ENCODE measurements at places on chromosomes 3 and 15.

GRCh38 chr3:41986561-41986960, 24.7 kb upstream of the ULK4 start:
- DNase-seq: no peak

DNA sequence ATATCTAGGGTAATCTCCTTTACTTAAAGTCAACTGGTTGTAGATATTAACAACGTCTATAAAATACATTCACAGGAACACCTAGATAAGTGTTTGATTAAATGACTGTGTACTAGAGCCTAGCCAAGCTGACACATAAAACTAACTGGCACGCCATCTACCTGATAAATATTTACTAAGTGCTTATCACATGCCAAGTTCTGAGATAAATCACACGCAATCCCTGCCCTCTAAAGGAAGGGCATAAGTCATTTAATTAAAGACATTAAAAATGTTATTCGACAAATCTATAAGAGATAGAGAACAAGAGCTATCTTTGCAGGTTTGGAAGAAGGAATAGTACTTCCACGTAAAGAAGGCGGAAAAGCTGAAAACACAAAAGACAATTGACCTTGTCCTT, 11.1 kb upstream of the MB21D2 start:
- no peak for DNase-seq

DNA sequence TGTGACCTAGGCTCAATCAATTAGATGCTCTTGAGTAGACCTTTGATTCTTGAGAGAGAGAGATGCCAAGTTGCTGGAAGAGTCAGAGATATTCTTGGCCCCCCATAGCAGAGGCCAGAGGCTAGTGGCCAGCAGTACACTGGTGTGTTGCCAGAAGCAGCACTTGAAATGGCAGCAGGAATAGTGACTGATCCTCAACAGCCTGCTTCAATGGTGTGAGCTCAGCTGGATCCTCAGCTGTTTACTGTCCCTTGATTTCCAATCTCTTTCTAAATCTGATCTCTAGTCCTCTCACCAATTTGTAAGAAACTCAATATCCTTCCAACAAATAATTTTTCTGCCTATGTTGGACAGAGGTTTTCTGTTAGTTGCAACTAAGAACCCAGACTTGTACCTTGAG, 170.3 kb upstream of the CCDC54 start:
- DNase-seq: no peak

GRCh38 chr3:42755681-42756578, 17.1 kb downstream of the CCDC13 start:
- DNase-seq: no peak

DNA sequence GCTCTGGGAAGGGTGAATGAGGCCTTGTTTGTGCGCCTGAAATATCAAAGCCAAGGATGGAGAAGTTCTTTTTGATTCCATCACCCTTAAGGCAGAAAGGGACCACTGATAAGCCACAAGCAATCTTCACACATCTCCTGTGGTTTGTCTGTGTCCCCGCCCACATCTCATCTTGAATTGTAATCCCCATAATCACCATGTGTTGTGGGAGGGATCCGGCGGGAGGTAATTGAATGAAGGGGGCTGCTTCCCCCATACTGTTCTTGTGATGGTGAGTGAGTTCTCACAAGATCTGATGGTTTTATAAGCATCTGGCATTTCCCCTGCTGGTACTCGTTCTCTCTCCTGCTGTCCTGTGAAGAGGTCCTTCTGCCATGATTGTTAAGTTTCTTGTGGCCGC, 329.6 kb upstream of the RGMA start:
- no peak for DNase-seq

GRCh38 chr15:67150023-67150860, 84.8 kb downstream of the SMAD3 start:
- peak; percentile 51 for DNase-seq

GRCh38 chr3:78863306-78864203, 904.2 kb downstream of the ROBO1 start:
- DNase-seq: no peak

DNA sequence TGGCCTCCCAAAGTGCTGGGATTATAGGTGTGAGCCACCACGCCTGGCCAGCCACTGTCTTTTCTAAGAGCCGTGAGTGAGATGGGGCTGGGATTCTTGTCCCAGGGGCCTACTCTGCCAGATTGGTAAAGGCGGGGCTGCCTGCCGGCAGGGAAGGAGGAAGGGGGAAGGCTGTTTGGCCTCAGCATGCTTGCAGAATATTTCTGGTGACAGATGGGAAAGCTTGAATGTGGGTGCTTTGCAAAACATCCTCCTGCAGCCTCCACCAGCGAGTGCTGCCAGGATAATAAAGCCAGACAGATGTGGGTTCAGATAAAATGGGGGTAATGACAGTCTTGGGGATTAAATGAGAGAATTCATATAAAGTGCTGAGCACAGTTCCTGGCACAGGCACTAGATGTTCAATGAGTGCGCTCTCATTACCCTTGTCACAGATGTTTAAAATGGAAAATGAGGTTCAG, 19.8 kb upstream of the ACOX2 start:
- DNase-seq: no peak

- no peak for DNase-seq
Measured at GRCh38 chr3:38600551-38600950, 48.9 kb downstream of the SCN5A start.

- DNase-seq: no peak
Measured at GRCh38 chr3:101466465-101467309, 46.3 kb downstream of the SENP7 start.

GRCh38 chr3:131178710-131179375, 152.2 kb downstream of the NEK11 start:
- DNase-seq: no peak

DNA sequence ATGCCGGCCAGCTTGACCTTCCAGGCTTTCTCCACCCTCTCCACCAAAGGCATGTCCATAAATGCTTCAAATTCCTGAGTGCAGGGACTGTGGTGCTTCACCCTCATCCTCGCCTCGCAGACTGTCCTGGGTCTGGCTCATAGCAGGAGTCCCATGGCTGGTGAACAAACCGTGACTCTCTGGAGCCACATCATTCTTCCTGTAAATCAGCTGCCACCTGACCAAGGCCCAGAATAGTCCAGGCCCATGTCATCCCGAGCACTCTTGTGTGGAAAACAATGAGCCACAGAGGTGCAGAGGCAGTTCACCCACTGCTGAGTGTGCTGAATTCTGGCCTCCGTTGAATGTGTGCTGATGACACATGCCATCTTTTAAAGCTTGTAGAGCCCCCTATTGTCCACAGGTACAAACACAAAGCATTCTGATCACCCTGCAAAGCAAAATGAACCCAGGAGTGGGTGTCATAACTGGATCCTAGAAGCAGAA, 68.6 kb downstream of the ABHD5 start:
- DNase-seq: no peak

DNA sequence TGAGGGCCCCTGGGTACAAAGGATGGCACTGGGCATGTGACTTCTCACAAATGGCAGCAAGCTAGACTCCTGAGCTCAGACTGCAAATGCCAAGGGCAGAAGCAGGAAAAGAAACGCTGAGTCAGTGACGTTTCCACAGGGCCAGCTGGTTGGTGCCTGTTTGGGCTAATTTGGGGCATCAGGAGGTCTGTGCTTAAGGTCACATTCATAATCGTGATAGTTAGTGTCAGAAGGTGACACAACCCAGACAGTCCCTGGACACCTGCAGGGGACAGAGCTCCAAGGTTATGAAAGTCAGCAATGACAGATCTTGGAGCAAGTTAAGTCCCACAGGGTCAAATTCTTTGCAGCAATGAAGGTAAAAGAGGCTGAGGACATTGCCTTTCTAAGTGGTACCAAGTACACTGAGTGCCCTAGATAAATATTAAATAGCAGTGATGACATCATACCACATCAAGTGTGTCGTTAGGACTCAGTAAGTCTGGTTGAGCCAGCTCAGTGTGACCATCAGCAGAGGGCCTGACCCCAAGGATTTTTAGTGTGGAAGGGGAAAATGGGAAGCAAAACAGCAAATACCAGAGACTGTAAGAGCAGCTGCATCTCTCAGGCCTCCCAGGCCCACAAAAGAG, 556.9 kb upstream of the CFAP20DC start:
- DNase-seq: no peak

- DNase-seq: no peak
Measured at GRCh38 chr3:10224794-10225665, 23.2 kb upstream of the TATDN2 start.

DNA sequence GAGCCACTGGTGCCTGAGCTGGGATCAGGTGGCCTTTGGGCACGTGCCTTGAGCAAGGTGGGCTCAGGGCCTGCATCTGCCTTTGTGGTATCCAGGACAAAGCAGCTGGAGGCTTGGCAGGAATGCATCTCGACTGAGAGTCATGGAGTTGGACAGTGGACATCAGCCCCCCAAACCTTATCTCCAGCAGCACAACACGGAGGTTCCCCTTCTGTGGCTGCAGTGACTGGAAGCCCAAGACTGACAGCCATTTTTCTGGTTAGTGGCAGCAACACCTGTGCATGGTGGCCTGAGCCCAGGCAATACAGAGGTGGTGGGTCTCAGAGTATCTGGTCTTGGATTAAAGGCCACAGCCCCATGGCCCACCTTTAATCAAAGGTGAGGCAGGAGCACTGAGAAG, 27.8 kb upstream of the TSEN2 start:
- no peak for DNase-seq

- no peak for DNase-seq
Measured at GRCh38 chr15:27165590-27165989, 194.6 kb downstream of the GABRG3 start.

GRCh38 chr3:13346481-13347389, 73.4 kb downstream of the NUP210 start:
- DNase-seq: no peak

- DNase-seq: no peak
Measured at GRCh38 chr3:151539599-151539998, 78.7 kb upstream of the IGSF10 start.

GRCh38 chr15:100781961-100782530, 97.6 kb upstream of the ALDH1A3 start:
- DNase-seq: no peak

DNA sequence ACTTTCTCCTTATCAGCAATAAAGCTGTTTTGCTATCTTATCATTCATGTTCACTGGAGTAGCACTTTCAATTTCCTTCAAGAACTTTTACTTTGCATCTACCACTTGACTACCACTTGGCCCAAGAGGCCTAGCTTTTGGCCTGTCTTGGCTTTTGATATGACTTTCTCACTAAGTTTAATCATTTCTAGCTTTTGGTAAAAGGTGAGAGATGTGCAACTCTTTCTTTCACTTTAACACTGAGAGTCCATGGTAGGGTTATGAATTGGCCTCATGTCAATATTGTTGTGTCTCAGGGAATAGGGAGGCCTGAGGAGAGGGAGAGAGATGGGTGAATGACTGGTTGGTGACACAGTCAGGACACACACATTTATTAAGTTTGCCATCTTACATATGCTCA, 31.0 kb upstream of the FAM3D start:
- DNase-seq: no peak

DNA sequence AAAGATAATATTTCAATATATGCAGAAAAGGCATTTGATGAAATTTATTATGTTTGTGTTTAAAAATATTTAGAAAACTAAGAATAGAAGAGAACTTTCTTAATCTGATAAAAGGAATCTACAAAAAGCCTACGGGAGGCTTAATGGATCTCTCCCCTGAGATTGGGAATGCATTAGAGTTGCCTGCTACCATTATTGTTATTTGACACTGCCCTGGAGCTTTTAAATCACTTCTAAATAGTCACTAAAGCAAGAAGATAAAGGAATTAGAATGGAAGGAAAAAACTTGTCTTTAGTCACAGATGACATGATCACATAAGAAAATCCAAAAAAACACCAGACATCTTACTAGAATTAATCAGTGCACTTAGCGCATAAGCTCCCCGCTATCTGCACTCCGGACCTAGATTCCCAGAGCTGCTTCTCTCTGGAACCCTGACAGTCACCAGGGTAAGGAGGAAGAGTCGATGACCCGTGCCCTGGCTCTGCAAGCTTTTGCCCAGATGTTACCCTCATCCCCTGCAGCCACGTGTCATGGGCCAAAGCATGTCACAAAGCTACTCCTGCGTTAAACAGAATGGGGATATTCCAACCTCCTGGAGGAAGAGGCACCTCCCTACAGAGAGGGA, 97.1 kb downstream of the MINAR1 start:
- no peak for DNase-seq

DNA sequence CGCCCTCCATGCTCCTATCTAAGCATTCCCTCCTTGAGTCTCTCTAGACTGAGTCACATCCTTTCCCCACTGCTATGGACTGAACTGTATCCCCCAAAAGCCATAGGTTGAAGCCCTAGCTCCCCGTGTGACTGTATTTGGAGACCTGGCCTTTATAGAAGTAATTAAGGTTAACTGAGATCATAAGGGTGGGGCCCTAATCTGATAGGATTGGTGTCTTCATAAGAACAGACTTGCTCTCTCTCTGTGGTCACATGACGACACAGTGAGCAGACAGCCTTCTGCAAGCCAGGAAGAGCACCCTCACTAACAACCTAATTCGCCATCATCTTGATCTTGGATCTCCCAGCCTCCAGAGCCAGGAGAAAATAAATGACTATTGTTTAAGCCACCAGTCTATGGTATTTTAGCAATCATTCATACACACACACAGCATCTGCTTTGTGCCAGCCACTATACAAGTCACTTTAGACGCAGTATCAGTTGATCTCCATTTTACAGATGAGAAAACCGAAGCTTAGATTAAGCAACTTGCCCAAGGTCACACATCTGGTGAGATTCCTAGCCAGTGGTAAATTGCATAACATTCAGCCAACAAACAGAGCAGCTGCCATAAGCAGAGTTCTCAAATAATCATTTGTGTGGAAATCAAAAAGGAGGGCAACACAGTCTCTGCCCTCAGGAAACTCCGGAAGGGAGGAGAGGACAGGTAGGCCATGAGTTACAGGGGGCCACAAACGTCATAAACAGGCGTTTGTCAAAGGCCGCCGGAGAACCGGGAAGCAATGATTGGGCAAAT, 66.3 kb upstream of the HES1 start:
- no peak for DNase-seq

DNA sequence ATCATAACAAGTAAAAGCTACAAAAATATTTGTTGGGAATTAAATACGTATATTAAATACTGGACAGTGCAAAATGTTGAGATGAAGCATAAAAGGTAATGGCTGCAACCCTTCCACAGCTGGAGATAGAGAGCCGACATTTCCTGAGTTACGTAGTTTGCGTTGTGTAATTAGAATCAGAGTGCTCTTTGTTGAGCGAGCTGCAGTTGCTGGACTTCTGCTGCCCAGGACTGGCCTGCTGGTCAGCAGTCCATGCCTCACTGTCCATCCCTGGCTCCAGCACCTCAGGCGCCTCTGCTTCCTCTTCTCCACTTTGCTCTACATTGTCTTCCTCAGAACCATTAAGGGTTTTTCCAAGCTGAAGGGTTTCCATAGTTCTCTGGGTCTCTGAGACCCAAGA, 28.4 kb upstream of the SHC4 start:
- DNase-seq: no peak

GRCh38 chr15:61524086-61524485, 295.0 kb upstream of the RORA start:
- DNase-seq: no peak

- no peak for DNase-seq
Measured at GRCh38 chr3:11238880-11239279, 33.3 kb upstream of the ATG7 start.

DNA sequence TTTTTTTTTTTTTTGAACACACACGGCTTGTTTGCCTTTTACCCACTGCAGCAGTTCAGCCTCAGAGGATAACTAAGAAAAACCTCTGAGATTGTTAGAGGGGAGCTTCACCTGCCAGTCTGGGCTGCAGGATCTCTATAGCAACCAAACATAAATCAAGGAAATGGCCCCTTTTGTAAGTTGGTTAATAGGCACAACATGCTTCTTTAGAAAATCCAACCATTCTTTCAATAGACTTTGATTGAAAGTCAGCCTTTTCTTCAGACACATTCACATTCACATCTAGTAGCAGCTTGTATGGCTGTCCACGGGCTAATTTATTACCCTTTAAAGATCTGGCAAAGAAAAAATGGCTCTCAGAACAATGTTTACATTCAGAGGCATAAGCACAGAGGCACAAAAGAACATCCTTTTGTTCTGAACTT, 136.6 kb upstream of the RARB start:
- no peak for DNase-seq
